ENCODE measurements at places on chromosomes 5 and 9.

- DNase-seq = no peak
Observed at GRCh38 chr5:106759152-106759551, 911.6 kb downstream of the EFNA5 start.

- DNase-seq = no peak
Observed at GRCh38 chr5:2886531-2886930, 135.1 kb upstream of the IRX2 start.

DNA sequence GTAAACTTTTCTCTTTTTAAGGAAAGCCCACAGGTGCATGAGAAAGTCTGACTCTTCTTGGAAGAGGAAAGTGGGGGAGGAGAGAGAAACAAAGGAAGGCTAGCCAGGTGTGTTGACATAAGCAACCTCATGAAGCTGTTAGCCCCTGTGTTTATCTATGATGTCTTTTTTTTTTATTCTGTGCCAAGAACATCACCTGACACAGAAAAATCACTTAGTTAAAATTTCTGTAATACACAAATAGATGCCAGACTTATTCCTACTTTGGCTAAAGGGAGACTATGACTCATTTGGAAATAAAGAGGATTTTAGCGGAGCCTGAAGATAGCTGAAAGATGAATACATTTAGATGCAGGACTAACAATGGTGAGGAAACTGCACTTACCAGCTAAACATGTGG, 58.3 kb downstream of the BAAT start:
- no peak for DNase-seq

- no peak for DNase-seq
Observed at GRCh38 chr9:3920604-3921582, 379.0 kb downstream of the GLIS3 start.

- DNase-seq = no peak
Observed at GRCh38 chr5:143893638-143894037, 81.7 kb downstream of the HMHB1 start.

GRCh38 chr5:167512111-167512510, 779.3 kb upstream of the WWC1 start:
- no peak for DNase-seq

GRCh38 chr5:132677191-132677590, 3.4 kb downstream of the IL4 start:
- DNase-seq = peak; percentile 36

DNA sequence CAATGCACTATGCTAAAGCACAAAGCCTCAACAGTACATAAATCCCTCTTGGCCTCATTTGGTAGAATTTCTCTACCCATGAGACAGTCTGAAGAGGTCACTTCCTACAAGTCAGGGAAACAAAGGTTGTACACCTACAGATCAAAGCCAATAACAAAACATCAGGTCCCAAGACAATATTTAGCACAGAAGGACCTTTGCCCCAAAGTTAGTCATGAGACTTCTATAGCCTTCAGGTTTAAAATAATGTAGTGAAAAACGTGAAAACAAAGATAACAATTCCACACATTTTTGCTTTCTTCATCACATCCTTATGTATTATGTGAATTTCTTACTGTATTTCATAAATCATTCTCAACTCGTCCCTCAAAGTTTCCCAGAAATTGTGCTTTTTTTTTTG, 15.8 kb downstream of the AFF4 start:
- no peak for DNase-seq

DNA sequence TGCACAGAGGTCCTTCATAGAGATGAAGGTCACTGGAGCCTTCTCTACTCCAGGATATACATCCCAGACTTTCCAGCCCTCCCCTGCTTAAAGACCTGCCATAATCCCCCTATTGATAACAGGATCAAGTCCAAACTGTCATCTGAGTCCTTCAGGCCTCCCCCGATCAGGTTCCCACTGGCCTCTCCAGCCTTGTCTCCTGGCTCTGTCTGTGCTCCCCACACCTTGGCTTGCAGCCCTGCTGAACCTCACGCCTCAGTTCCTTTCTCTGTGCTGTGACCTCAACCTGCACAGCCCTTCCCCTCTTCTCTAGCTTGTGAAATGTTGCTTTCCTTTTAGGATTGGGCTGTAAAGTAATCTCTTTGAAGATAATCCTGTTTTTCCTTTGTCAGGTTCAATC, 2.5 kb upstream of the HRH2 start:
- DNase-seq = no peak

DNA sequence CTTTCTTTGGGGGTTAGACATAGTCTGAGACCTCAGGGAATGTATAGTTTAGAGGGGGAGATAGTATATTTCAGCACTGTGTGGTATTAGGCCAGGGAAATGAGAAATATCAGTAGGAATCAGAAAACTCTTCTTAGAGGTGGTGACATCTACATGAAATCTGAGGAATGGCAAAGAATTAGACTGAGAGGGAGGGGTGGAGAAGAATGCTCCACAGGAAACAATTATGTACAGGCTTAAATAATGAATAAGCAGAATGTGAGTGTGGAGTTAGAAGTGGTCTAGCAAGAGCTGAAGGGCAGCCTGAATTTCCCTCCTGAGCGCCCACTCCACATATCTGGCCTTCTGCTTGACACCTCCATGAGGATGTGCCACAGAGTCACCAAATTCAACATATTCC, 3.6 kb upstream of the MACIR start:
- no peak for DNase-seq

- no peak for DNase-seq
Observed at GRCh38 chr9:4836676-4837075, 43.9 kb downstream of the RCL1 start.

GRCh38 chr5:52015760-52016159, 632.5 kb downstream of the ISL1 start:
- no peak for DNase-seq

GRCh38 chr5:147175516-147176097, 59.2 kb upstream of the STK32A start:
- no peak for DNase-seq

DNA sequence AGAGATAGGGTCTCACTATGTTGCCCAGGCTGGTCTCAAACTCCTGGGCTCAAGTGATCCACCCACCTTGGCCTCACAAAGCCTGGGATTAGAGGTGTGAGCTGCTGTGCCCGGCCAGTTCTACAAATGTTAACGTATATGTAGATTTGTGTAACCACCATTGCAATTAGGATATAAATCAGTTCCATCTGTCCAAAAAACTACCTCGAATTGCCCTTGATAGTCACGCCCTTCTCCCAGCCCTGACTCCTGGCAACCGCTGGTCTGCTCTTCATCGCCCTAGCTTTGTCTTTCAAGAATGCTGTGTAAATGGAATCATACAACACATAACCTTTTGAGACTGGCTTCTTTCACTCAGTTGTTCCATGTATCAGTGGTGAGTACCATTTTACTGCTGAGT, 46.1 kb upstream of the PPARGC1B start:
- DNase-seq = no peak

DNA sequence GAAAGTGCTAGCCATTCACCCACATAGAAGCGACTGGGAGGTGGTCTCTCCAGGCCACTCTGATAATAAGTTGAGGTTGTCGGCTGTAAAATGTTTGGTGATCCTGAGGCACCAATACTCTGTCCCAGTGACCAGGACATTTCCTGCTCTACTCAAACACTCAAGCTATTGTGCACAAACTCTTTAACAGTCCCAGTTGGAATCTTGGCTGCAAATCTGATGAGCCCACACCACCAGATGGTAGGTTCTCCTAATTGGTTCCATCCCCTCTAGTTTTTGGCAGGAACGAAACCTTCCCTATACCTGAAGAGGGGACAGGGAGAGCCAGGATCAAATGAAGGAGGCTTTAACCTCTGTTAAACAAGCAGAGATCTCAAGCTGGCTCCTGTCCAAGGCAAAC, 14.3 kb downstream of the GRIA1 start:
- DNase-seq = no peak

DNA sequence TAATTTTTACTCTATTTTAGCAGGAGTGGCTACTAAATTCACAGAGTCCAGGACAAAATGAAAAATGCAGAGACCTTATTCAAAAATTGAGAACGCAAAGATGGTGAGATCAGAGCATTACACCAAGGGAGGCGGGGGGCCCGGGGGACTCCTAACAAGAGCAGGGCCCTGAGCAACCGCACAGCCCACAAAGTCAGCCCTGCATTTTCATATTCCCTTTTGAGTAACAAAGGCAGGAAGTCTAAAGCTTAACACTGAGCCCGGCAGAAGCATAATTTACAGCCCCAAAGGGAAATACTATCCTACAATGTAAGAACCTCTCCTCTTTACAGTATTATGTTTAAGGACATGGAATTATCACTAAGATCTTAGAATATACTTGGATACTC, 69.4 kb downstream of the TLE1 start:
- DNase-seq = no peak

DNA sequence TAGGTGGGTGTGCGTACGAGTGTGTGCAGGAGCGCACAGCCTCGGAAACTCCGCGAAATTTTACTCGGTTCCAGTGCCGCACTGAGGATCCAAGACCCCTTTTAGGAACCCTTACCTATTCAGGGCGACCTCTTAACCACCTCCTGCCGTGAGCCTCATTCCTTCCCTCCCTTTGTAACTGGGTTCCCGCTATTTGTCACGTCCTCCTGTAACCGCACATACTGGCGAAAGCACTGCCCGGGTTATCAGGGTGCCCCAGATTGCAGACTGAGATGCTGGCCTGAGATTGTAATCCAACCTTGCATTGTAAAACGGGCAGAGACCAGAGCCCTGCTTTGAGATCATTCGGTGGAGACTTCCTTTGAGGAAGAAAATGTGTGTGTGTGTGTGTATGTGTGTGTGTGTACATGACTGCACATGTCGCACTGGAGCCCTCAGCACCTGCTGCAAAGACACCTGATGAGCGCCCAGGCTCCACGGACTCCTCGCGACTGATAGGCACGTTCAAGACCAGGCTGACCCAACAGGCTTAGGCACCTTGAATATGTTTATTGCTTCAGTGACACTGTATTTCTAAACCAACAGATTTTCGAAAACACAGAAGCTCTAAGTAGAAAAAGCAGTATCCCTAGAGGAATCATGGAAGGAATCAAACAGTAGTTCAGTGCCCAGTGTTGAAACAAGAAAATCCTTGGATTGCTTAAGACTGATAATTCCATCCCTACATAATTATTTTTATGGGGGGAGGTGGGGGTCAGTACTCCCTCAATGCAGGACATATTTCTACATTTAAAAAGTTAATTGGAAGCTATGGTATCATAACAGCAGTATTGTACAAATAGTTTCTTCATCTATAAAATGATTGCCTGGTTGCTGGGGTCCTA, 86.5 kb upstream of the TNFAIP8 start:
- peak; percentile 35 for DNase-seq

DNA sequence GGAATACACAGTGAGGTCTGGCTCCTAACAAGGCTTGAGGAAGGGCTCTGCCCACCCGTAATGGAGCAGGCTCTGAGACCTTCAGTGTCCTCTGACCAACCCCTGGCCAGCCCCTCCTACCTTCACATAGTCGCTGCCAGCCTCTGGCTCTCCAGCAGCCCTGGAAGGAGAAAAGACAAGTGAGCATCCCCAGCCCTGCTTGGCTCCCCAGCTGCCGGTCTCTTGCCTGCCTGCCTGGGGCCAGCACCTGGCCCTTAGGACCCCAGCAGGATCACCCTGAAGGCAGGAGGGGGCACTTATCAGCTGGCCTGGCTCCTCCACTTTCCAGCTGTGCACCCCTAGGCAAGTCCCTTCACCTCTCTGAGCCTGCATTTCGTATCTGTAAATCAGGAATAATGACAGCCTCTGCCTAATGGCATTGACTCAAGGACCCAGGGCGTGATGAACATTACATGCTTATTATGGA, 16.9 kb downstream of the SH2D3C start:
- DNase-seq = no peak

DNA sequence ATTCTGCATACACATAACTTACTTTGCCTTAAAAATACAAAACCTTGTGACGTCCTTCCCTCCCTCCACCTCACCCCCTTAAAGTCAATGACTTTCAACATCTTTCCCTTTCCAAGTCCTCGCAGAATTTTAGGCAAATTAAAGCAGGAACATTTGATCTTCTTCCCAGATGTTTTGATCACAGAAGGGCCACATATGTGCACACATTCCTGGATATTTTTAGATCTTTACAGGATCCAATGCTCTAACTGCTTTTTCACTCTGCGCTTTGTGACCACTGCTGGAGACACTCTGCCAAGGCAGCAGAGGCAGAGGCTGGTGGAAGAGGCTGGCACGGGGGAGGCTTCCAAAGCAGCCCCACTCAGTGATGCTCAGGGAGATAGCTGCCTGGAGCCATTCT, 130.7 kb downstream of the SEC61B start:
- DNase-seq = no peak

DNA sequence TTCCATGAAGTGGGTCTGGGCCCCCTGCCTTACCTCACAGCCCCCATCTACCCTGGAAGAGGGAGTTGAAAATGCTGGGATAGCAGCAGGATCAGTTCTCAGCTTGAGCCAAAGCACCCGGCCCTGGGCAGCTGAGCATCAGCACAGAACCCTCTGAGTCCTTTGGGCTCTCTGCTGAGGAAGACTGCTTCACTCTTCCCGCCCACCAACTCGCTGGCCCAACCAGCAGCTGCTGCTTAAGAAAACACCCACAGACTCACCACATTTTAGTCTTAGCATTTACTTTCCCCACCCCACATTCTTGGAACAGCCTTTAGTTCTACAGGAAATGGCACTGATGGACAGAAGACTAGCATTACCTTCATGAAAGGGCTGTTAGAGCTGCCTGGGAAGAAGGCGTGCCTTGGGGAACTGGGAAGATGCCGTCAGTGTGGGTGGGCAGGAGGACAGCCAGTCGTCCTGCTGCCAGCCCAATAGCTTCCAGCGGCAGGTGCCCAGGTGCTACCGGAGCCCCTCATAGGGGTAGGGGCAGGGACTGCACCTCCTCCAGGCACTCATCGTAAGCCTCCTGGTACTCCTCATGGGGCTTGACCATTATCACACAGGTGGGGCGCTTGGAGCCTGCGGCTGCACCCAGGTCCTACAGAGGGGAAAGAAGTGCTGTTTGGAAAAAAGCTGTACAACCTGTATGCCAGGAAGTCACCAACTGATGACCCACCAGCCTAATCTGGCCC, 4.3 kb downstream of the NHP2 start:
- no peak for DNase-seq

DNA sequence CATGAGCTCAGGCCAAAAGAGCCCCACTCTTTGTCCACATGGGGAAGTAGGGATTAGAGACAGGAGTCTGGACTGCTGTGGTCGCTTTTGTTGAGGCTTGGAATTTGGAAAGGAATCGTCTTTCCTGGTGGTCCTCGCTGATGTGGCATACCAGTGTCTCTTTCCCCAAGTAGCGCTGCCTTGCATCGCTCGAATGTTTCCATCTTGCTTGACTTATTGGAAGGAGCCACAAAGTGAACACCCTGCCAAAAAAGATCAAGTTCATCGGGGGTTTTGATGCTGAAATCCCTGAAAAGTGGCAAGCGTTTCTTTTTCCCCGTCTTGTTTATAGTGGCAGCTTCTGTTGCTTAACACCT, 161.3 kb downstream of the MACROH2A1 start:
- no peak for DNase-seq

- DNase-seq = no peak
Observed at GRCh38 chr5:67971223-67971830, 244.2 kb upstream of the PIK3R1 start.

Data from WTC11 (cell line).